ENCODE measurements at places on chromosomes 12 and 14.

DNA sequence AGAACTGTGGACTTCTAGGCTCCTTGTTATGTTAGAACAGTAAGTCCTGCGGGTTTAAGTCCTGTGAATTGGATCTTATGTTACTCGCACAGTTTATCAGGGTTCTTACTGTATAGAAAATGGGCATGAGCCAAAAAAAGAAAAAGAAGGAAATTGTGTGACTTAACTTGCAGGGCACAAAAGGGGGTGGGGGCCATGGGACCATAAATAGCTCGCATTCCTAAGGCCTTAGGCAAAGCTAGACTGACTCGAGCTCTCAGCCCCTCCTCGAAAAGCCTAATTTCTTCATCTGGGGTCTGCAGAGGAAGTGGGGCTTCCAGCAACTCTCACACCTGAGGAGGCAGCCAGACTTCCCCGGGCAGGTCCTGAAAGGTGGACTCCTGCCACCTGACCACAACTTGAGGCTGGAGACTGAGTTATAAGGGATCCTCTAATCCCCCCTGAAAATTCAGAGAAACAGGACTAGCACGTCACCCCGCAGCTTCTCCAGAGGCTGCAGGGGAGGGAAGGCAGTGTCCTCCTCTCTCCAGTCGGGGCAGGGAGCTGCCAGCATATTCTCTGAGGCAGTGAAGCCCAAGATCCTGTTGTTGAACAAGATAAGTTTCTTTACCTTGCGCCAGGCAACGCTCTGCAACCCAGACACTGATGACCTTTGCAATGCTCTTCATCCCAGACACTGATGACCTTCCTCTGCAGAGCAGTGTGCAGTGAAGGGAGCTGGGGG is 280.5 kb downstream of the PCNX1 start:
- no peak for DNase-seq

- DNase-seq = no peak
Observed at GRCh38 chr12:22121224-22121623, 75.2 kb downstream of the CMAS start.

- DNase-seq = no peak
Observed at GRCh38 chr14:87615822-87616679, 376.9 kb downstream of the GALC start.

DNA sequence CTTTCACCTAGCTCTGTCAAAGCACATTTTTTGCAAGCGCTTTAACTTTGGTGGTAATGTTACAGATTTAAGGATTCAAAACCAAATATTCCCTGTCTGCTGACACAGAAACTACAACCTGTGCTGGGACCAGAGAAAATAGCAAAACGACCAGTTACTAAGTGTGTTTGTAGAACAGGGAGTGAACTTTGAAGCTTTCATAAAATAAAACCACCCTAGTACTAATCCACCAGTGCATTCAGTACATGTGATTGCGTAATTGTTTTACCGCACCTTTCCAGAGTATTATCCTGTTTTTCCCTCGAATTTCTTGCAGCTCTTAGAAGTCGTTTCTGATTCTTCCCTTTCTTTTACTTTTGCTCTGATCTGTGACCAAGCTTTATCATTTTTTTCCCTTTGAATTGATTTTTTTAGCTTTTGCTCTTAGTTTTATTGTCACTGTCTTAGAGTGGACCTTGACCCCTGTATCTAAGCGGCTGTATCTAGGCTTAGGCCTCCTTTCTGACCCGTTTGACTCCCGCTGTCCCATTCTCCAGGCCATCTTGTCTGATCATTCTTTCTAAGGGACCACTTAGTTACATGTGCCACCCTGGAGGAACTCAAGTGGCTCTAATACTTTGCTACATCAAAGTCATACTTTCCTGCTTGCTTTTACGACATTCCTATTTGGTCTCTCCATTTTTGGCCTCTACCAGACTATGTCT is 429.4 kb downstream of the PCNX1 start:
- DNase-seq = no peak

Data from activated gamma-delta T cell (primary cell).